ENCODE measurements at places on chromosomes 13 and 19. TPM values are rescaled to one million over a fixed set of nuclear protein-coding genes. Genes with fewer than 3 reads are reported as not detected.

- no peak for DNase-seq
These were observed 32.4 kb downstream of the GJA3 start for GRCh38 chr13:20128459-20128931.

The ZNF554 gene
- 8.8 TPM for total RNA-seq

The CD177 gene
- total RNA-seq: 13.7 TPM

DNA sequence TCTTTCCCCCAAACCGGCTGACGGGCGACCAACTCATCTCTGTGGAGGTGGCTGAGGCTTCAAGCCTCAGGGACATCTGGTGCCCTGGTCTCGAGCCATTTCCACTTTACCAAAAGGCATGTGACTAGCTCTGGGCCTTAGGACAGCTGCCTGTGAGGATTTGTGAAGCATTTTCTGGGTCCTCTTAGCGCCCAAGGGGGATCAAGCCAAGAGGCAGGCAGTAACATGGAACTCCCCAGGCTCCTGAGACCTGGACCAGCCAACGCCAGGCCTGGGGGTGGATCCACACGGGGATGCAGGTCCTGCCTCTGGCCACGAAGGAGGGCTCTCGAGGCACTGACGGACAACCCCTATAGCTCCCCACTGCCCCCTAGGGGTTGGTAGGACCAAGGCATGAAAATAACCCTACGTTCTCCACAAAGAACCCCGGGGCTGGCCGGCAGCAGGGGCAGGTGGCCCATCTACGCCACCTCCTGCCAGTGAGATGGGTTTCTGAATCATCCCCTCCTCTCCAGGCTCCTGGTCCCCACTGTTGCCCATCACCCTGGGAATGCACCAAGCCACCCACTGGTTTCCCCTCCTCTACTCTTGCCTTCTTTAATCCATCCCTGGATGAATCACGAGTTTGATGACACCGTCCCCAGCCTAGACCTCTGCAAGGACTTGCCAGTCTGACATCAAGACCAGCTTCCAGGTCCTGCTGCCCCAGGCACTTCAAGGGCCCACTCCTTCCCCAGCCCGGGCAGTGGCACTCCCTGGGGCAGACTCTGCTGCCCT is 7.0 kb upstream of the MYDGF start:
- no peak for DNase-seq

DNA sequence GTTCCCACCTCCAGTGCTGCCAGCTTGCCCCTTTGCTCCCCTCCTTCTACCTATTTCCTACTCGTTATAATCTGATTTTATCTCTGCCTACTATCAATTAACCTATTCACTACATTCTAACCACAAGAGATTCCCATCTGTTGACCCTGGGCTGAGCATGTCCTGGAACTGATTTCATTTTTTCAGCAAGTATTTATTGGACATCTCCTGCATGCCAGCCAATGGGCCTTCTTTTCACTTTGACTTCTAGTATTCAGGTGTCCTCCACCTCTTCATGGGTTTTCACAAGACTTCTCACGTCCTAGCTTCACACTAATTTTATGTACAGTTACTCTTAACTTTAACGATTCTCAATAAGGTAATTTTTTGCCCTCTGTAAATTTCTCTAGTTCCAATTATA is 282.7 kb upstream of the KLHL1 start:
- DNase-seq: no peak

DNA sequence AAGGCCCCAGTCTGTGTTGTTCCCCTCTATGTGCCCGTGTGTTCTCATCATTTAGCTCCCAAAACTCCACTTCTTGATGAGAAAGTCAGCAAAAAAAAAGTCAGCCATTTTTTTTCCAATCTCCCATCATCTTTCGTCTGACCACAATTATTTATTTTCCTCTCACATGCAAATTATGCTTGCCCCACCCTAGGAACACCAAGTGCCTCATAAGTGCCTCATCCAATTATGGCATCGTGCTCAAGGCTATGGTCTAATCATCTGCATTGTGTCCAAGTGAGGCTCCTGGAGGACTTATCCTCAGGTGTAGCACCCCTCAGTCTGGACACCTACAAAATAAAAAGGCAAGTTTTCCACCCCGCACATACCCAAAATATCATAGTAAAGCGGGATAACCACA is 20.8 kb upstream of the IPO5 start:
- DNase-seq: no peak

DNA sequence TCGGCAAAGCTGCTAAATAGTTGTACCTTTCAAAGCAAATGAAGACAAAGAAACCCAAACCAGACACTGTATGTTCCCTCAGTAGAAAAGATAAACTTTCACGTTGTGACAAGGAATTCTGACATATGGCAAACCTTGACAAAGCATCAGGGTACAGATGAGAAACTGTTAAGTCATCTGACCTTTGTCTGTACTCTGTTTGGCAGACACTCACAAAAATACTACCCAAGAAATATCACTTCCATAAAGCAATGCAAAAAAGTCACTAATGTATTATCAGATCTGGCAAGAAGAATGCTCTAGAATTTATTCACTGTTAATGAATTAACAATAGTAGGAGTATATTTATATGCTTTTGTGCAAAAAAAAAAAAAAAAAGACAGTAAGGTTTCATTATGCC is 843.7 kb downstream of the DIAPH3 start:
- DNase-seq: no peak

The SLITRK6 gene
- total RNA-seq: 5.6 TPM

GRCh38 chr19:11299946-11300810 is 4.2 kb downstream of the TSPAN16 start:
- DNase-seq: no peak

The ALDH16A1 gene
- 53.3 TPM for total RNA-seq

The PCDH9 gene
- 7.1 TPM for total RNA-seq

DNA sequence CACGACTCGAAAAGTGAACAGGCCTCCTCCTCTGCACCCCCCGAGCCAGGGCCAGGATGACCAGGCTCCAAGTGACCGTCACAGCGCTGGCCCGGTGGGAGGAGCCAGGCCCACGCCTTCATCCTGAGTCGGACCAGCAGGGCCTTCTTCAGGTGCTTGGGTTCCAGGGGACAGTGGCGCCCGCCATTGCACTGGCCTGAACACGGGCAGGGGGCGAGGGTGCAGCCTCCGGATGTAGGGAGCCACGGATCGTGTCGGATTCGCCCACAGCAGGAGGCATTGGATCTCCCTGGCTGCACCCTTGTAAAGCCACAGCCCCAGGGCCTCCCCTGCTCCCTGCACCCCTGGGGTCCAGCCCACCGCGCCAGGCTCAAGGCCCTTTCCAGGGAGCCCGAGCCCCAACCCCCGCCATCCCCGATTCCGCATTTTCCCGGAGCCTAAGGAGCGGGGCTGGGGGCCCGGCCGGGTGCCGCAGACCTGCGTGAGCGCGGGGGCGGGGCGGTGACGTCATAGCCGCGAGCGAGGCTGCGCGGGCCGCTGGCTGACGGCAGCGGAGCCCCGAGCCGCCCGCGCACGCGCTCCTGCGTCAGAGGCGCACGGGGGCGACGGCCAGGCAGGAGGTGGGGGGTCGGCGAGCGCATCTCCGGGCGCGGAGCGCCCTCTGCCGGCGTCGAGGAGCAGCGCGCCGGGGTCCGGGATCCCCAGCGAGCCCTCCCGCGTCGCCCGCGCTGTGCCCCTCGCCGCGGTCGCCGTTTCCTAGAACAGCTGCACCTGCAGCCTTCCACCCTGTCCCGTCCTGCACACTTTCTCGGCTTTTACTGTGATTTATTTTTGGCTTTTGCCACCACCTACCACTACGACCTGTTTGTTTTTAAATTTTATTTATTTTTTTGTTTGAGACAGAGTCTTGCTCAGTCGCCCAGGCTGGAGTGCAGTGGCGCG is 1.5 kb upstream of the ATP5F1D start:
- DNase-seq: peak; percentile 95

The RNF17 gene
- total RNA-seq: 0.09 TPM

Measured in lung (tissue), 17 donors.